Keratinocyte (primary cell): ENCODE measurements at places on chromosomes 7 and 10.

DNA sequence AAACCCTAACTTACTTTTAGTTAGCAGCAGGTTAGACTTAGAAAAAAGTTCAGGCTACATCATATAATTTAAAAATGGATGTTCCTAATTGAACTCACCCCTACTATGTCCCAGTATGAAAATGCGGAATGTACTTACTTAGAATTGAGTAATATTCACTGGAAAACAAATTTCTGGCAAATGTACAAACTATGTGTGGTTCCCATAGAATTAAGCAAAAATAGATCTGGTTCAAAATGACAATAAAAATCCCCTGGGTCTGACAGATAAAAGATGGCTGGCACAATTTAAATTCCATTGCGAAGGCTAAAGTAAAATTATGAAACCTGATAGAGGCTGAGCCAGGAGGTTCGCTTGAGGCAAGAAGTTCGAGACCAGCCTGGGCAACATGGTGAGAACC lies 42.4 kb upstream of the PRKAR2B start:
- DNase-seq = no peak

DNA sequence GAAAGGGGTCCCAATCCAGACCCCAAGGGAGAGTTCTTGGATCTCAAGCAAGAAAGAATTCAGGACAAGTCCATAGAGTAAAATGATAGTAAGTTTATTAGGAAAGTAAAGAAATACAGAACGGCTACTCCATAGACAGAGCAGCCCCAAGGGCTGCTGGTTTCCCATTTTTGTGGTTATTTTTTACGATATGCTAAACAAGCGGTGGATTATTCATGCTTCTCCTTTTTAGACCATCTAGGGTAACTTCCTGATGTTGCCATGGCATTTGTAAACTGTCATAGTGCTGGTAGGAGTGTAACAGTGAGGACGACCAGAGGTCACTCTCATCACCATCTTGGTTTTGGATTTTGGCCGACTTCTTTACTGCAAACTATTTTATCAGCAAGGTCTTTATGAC lies 1033.4 kb downstream of the SORCS3 start:
- no peak for DNase-seq

DNA sequence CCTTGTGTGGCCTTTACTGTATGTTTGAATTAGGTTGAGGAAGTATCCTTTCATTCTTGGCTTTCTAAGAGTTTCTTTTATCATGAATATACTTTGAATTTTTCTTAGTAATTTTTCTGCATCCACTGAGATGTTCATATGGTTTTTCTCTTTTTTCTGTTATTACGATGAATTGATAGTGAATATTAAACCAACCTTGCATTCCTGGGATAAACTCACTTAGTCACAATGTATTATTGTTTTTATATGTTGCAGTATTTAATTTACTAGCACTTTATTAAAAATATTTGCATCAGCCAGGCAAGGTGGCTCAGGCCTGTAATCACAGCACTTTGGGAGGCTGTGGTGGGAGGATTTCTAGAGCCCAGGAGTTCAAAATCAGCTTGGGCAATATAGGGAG lies 15.3 kb upstream of the RBM33 start:
- DNase-seq = no peak

GRCh38 chr7:40538281-40538680 lies 403.5 kb downstream of the SUGCT start:
- no peak for DNase-seq

- DNase-seq = no peak
Observed at GRCh38 chr7:51732951-51733350, 416.3 kb upstream of the COBL start.

GRCh38 chr7:51255536-51256208 lies 60.9 kb downstream of the COBL start:
- no peak for DNase-seq

GRCh38 chr7:79137942-79138341 lies 315.5 kb downstream of the MAGI2 start:
- DNase-seq = no peak

DNA sequence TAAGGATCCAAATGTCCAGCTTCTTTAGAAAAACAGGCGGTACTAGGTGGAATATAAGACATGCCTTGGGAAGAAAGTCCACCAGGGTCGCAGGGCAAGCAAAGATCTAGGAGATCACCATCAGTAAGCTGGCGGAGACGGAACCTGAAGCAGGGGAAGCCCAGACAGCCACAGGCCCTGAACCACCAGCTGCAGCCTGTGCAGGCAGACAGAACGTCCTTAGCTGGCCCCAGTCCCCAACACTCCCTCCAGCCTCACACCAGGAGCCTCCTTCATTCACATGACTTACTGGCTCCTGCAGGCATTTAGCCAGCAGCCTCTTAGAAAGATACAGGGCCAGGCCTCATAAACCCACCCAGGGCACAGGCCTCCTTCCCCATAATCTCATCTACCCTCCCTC lies 17.4 kb downstream of the RGS10 start:
- DNase-seq = no peak
